ENCODE measurements at places on chromosomes 13 and 19.

GRCh38 chr13:61954092-61954491 is 538.4 kb upstream of the PCDH20 start:
- no peak for DNase-seq

GRCh38 chr19:54633401-54633800 is 3.1 kb downstream of the LILRB1 start:
- DNase-seq = no peak

GRCh38 chr13:111852725-111853518 is 214.0 kb upstream of the SOX1 start:
- DNase-seq = no peak

DNA sequence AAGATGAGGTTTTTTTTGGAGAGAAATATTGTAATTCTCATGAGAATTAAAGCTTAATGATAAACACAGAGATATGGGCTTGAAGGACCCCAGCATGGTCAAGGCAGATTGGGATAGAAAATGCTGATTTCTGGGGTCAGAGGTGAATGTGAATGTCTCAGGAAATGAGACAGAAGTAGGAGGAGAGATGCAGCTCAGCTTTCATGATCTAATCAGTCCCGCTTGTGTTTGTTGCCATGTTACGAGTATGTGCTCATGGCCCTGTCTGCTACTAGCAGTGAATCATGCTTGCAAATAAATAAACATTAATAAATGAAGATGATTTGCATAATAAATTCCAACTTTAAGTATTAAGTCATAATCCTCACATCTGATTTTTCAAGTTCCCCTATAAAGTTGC is 23.0 kb upstream of the NDFIP2 start:
- DNase-seq = no peak
